Mesothelial cell of epicardium (in vitro differentiated cells): ENCODE measurements at places on chromosomes 11 and 22. TPM values are rescaled to one million over a fixed set of nuclear protein-coding genes. Genes with fewer than 3 reads are reported as not detected.

The TRAPPC4 gene
- 53.9 to 56.5 TPM (median 54.5 TPM) in 3 replicates for total RNA-seq

GRCh38 chr11:105074166-105074530 lies 29.0 kb upstream of the CARD16 start:
- no peak for DNase-seq
- H3K4me3 ChIP-seq = no peak overlapping the region
- no peaks in the 10 kb centered on the region for H3K27me3 ChIP-seq

The SSTR3 gene
- total RNA-seq = 0.61 to 0.82 TPM (median 0.69 TPM) in 3 replicates

The UVRAG gene
- 27.3 to 27.6 TPM (median 27.4 TPM) in 3 replicates for total RNA-seq

DNA sequence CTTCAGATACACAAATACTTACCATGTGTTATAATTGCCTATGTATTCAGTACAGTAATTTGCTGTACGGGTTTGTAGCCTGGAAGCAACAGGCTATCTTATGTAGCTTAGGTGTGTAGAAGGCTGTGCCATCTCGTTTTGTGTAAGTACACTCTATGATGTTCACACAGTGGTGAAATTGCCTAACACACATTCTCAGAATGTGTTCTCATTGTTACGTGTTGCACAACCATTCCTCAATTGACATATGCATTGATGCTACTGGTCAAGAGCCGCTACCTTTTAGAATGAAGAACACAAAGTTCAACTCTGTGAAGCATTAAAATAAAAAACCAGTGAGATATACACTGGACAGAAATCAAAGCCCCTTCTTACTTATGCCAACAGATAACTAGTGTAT lies 26.7 kb downstream of the SVIP start:
- no peaks in the 10 kb centered on the region for H3K4me1 ChIP-seq
- no peak overlapping the region for H3K4me3 ChIP-seq
- DNase-seq = no peak
- H3K36me3 ChIP-seq = no peaks in the 10 kb centered on the region

DNA sequence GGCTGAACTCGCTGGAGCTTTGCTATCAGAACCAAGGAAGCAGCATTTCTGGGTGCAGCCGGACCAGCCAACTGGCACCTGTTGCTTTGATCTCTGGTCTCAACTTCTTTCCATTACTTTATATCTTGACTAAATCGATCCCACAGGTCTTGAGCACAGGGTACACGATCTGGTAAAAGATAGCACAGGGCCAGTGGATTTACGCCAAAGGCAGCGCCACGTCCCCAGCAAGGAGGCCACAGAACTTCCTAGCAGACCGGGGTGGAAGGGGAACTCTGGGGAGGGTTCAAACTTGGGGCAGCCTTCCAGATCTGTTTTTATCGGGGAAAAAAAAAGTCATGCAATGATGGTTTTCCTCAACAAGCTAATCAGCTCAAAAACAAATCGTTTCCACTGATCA lies 14.0 kb downstream of the VPS37C start:
- H3K4me3 ChIP-seq = no peak overlapping the region
- H3K36me3 ChIP-seq = no peaks in the 10 kb centered on the region
- DNase-seq = no peak
- no peak overlapping the region for H3K27ac ChIP-seq

The LRRC74B gene
- total RNA-seq = 0.18 TPM in 1 of 3 replicates, not detected in the others

DNA sequence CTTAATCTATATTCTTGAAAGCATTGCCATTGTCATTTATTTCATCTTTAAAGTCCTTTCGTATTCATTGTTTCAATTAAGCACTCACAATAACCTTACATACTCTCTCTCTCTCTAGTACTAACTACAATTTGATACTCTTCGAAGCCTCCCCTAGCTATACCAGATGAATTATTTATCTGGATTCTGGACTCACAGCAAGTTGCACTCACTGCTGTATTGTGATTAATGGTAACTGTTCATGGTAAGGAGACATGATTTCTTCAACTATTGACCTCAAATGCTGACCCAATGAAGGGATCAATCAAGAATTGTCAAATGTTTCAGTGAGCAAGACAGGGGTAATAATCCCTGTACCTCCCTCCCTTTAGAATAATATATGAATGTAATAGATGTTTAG lies 6.0 kb upstream of the OR52B6 start:
- H3K36me3 ChIP-seq = no peaks in the 10 kb centered on the region
- DNase-seq = no peak
- H3K27ac ChIP-seq = no peak overlapping the region
- no peaks in the 10 kb centered on the region for H3K4me1 ChIP-seq
- no peak overlapping the region for H3K4me3 ChIP-seq

DNA sequence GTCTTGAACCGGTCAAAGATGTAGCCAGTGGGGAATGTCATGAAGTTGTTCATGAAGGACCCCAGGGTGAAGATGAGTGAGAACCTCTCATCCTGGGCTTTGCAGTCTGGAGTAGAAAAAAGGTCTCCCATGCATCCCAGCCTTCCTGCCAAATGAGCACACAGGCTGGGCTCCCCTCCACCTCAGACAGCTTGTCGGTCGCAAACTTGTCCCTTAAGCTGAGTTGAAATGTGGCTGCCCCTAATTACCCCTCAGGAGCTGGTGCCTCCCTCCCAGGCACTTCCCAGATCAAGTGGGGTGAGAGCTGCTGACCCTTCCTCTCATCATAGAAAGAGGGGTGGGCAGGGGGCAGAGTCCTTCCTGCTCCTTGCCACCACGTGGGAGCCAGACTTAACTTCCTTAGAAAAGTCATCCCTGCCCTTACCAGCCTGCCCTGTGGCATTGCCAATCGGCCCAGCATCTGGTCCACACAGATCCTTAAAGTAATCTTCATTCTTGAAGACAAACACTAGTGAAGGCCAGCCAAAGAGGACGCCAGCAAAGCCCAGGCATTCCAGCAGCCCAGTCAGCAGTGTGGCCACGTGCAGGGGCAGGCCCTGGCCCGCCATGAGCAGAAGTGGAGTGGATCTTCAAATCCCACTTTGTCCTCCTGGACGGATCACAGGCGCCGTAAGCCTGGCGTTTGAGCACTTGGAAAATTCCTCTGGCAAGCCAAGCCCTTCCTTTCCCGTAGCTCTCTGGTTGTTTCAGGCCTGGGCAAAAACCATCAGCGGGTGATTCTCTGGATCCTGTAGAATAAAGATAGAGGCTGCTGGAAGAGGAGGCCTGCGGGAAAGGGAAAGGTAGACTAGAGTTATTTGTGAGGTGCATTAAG lies 1.1 kb downstream of the SLC43A3 start:
- no peak for DNase-seq
- H3K36me3 ChIP-seq = peaks cover 3% of the 10 kb centered on the region
- peak overlapping the region; percentile 71 for H3K4me3 ChIP-seq
- peaks cover 25% of the 10 kb centered on the region for H3K4me1 ChIP-seq

GRCh38 chr11:36385121-36385970 lies 89.3 kb downstream of the PRR5L start:
- no peaks in the 10 kb centered on the region for H3K27me3 ChIP-seq
- peaks cover 4% of the 10 kb centered on the region for H3K4me1 ChIP-seq
- H3K4me3 ChIP-seq = no peak overlapping the region
- DNase-seq = no peak
- H3K27ac ChIP-seq = no peak overlapping the region
- H3K36me3 ChIP-seq = no peaks in the 10 kb centered on the region

The OR10S1 gene
- total RNA-seq = not detected in 3 replicates
